D721Med (cell line): ENCODE measurements at places on chromosomes 13 and 19.
A peak's percentile ranks its signal among the peaks of the same experiment; 100 is the strongest.

- no peak for DNase-seq
Observed at GRCh38 chr19:44734357-44734756, 14.2 kb upstream of the BCL3 start.

- DNase-seq = no peak
Observed at GRCh38 chr19:33520048-33520643, 1.4 kb downstream of the PEPD start.

- peak; percentile 67 for DNase-seq
Observed at GRCh38 chr19:35986664-35987570, 8.1 kb upstream of the SDHAF1 start.

- DNase-seq = no peak
Observed at GRCh38 chr19:46232029-46232428, 2.5 kb downstream of the IGFL1 start.

DNA sequence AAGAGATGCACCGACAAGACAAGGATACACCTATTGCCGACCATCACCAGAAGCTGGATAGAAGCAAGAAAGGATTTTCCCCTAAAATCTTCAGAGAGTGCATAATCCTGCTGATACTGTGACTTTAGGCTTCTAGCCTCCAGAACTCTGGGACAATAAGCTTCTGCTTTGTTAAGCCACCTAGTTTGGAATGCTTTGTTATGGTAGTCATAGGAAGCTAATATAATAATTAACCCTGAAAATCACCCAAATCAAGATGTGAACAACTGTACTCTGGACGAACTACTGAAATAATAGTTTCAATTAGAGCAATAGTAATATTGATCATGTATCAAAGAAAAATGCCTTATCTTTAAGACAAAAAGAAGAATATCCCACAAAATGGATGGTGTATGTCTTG lies 524.6 kb downstream of the EFNB2 start:
- DNase-seq = no peak

DNA sequence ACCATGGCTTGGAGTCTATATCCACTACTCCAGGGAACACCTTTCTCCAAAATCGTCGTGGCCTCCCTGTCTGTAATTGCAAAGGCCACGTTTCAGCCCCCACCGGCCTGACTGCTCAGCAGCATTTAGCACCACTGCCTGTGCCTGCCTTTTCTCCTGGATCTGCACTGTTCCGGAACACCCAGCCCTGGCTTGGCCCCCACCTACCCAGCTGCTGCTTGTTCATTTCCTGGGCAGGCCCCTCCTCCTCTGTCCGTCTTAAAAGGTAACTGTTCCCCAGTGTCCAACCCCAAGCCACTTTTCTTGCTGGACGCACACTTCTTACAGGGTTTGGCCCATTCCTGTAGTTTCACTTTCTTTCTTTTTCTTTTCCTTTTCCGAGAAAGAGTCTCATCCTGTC lies 8.5 kb upstream of the SYT5 start:
- no peak for DNase-seq

DNA sequence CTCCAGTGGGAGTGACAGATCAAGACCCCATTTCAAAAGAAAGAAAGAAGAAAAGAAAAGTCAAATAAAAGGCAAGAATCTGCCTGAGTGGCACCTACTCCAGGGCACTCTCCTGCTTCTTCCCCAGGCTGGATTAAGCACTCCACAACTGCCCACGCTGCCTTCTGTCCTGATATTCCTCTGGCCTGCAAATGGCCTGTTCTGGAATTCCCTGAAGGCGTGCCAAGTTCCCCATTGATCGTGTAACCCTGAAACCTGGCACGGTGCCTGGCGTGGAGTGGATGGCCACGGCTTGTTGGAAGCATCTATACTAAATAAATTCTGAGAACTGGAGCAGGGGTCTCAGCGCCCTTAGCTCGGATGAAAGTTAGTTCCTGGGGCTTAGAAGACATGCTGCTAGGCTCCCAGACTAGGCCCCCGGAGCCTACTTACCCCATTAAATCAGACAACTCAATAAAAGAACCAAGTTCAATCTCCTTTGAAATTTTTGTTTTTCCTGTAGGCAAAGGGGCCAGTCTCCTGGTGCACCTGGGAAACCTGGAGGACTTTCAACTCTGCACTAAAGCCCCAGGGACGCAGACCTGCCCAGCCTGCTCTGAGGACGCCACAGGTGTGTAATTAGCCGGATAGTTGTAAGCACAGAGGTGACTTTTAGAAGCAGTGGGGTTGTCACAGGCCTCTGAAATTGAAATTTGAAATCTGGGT lies 21.9 kb downstream of the ANKRD27 start:
- DNase-seq = no peak

DNA sequence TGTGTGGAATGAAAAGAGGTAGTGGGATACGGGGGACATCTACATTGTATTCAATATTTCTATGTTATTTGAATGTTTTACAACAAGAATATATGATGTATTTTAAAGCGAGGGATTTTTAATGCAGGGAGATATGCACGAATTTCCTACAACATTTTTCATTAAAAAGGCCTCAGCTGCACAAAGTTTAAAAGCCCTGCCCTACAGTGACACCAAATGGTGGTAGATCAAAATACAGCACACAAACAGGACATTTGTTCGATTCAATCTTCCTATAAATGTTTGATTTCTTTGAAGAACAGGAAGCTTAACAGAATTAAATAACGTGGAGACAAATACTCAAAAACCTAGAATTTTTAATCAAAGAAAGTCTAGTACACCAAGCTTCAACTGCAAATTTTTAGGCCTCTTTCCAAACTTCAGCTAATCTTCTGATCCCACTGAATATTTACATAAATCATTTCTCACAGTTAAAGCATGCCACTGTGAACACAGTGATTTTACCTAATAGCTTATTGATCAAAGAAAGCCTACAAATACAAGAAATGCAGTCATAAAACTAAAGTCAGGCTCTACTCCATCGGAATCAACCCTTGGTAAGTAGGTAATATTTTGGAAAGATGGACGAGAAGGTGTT lies 257.2 kb downstream of the DIAPH3 start:
- DNase-seq = no peak

DNA sequence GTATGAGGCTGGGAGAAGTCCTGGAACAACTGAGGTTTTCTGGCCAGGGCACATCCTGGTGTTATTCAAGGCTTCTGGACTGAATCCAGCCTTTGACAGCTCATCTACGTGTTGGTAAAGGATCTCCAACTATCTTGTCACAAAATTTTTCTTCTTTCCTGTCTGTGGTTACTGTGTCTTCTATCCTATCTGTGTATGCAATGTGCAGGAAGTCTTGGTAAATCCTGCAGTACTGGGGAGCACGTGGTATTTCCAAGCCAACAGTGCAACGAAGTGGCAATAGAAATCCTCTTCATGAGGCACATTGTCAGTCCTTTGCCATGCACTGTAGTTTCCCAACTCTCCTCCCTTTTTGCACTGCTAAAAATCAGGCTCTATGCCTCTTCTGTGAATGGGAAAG lies 86.7 kb downstream of the ZNF100 start:
- DNase-seq = no peak

DNA sequence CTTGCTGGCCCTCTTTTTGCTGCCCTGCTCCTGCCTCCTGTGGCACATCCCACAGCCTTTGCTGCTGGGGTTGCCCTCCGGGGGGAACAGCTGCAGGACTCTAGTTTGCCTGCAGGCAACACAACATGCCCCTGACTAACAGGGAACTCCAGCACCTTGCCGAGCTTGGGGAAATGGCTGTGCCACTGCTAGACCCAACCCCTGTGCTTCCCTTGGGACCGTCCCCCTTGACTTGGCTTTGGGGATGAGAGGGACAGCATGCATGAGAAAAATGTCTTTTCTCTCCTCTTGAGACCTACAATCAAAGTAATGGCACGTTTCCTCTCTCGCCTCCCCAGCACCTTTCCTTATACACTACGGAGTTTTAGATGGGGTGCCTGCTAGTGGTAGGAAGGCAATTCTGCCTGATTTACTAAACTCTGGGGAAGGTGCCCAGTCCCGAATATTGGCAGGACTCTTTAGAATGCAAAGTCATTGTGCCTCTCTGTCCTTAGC lies 12.4 kb upstream of the VWA8 start:
- DNase-seq = no peak

DNA sequence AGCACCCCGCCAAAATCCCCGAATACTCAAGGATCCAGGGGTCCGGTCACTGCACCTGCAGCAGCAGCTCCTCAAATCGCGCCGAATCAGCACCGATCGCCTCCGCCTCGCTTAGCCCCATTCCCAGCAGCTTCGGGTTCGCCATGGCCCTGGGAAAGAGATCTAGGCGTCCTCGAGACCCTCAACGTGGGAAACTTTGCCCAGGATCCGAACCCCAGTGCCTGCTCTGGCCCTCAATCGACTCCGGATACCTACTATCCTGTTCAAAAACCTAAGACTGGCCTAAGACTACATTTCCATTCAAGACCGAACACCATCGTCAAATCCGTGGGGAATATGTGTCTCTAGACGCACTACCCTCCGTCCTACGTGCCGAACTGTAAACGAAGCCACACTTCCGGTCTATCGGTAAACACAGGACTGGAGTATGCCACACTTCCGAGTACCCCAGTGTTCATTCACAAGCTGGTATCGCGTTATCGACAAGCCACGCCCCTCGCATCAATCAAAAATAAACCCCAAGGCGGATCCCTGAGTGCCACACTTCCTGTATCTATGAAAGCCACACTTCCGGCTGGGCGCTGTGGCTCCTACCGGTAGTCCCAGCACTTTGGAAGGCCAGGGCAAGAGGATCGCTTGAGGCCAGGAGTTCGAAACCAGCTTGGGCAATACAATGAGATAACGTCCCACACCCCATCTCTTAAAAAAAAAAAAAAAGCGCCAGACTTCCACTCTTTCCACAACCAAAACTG lies at the start of gene PIH1D1:
Gene PIH1D1 (minus strand): TSS at position 385 of the 752 bp plus-strand sequence. CDS start 240 bp downstream, at position 145.
- peak; percentile 83 for DNase-seq

- DNase-seq = no peak
Observed at GRCh38 chr13:99124794-99125316, 75.8 kb upstream of the UBAC2 start.

- DNase-seq = no peak
Observed at GRCh38 chr19:35168196-35168595, 13.7 kb downstream of the FXYD5 start.

- DNase-seq = peak; percentile 17
Observed at GRCh38 chr19:18832306-18833140, 764 bp downstream of the UPF1 start.

DNA sequence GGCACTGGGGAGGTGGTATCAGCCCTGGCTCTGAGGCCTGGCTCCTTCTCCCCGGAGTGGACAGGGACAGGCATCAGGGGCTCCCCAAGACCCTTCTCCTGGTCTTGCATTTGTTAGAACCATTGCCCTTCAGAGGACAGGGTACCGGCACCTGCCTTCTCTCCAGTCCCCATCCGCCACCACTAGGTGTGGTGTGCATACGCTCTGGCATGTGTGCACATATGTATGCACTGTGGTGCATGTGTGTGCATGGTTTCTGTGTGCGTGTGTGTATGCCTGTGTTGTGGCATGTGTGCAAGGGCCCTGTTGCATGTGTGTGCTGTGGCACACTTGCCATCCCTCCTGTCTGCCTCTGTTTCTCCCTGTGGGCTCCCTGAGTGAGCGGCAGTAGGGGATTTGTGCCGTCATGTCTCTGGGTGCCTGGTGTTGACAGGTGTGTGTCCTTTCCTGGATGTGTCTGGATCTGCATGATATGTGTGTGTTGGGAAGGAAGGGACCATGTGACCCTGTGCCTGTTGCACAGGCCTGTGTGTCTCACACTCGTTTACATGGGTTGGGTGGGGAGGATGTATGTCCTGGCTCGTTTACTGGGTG lies 9.3 kb downstream of the KCTD15 start:
- DNase-seq = no peak

DNA sequence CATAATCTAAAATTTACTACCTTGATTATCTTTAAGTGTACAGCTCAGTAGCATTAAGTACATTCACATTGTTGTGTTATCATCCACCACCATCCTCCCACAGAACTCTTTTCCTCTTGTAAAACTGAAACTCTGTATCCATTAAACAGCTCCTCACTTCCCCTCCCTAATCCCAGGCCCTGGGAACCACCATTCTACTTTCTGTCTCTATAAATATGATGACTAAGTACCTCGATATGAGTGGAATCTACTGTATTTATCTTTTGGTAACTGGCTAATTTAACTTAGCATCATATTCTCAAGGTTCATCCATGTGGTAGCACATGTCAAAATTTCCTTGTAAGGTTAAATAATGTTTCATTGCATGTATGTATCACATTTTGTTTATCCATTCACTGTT lies 49.0 kb upstream of the POMP start:
- DNase-seq = no peak

DNA sequence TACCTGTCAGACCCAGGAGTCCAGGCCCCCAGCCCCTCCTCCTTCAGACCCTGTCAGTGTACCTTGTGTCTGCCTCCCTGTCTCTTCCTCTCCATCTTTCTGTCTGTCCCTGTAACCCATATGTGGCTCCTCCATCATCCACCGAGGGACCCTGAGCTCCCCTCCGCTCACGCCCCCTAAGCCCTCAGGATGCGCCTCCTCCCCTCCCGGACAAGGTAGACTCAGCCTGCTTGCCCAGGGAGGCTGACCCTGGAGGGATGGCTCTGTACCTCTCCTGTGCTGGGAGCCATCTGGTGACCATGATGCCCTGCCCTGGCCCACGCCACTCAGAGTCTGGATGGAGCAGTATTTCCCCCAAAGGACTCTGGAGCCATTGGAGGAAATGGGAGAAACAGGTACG lies 1.0 kb upstream of the CAPN12 start:
- no peak for DNase-seq

DNA sequence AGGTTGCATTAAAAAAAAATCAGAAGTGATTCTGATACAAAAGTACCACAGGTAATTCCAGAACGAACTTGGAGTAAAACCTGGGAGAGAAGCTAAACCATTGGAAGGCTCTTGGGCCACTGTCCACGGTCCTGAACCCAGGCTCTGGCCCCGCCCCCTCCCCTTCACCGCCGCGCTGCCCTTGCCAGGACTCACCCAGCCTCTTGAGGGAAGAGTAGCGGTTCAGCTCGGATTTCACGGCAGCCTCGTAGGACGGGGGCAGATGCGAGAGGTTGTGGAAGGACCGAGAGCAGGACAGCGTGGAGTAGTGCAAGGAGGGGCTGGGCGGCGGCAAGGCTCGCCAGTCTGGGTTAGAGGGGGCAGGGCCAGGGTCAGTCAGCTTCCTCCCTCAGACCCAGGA lies 5.7 kb downstream of the SHISA7 start:
- no peak for DNase-seq

DNA sequence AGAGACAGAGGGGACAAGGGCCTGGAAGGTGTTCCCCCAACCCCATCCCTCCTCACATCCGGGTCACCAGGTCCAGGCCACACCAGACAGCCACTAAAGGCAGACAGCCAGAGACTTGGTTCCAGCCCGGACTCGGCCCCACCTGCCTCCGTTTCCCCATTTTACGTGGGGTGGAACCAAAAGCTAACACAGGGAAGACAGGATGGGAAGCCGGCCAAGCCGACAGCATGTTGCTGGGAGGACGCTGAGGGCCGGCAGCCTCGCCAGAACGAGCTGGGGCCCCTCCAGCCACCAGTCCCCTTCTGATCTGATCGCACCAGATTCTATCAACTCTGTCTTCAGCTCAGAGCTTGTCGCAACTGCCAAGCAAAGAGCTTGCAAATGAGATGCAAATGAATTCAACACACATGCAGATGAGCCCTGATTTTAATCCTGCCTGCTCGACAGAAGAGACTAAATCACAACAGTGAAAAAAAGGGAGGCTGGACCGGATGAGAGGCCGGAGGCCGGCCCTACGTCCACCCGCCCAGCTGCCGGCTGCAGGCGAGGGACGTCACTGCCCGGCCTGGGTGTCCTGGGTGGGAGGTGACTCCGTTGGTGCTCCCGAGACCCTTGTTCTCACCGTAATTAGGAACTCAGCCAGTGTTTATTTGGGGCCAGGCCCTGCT lies 17.5 kb upstream of the SHC2 start:
- DNase-seq = no peak

GRCh38 chr19:18049385-18049784 lies 37.3 kb downstream of the IL12RB1 start:
- no peak for DNase-seq
